HFFc6 (cell line): ENCODE measurements at places on chromosomes 4 and X.
A peak's percentile ranks its signal among the peaks of the same experiment; 100 is the strongest.

DNA sequence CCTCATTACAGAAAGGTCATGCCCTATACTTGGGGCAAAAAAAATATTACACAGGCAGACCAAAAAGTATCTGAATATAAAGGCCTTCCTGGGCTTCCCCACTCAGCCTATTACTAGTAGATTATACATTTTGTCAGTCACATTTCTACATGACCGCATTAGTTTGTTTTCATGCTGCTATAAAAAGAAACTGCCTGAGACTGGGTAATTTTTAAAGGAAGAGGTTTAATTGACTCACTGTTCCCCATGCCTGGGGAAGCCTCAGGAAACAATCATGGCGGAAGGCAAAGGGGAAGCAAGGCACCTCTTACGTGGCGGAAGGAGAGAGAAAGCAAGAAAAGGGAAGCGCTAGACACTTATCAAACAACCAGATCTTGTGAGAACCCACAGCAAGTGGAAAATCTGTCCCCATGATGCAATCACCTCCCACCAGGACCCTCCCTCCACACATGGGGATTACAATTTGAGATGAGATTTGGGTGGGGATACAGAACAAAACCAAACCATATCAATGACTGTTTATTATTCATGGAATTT lies 1312.0 kb downstream of the PCDH7 start:
- DNase-seq: no peak

- DNase-seq: no peak
Measured at GRCh38 chr4:22090661-22091351, 142.2 kb upstream of the KCNIP4 start.

DNA sequence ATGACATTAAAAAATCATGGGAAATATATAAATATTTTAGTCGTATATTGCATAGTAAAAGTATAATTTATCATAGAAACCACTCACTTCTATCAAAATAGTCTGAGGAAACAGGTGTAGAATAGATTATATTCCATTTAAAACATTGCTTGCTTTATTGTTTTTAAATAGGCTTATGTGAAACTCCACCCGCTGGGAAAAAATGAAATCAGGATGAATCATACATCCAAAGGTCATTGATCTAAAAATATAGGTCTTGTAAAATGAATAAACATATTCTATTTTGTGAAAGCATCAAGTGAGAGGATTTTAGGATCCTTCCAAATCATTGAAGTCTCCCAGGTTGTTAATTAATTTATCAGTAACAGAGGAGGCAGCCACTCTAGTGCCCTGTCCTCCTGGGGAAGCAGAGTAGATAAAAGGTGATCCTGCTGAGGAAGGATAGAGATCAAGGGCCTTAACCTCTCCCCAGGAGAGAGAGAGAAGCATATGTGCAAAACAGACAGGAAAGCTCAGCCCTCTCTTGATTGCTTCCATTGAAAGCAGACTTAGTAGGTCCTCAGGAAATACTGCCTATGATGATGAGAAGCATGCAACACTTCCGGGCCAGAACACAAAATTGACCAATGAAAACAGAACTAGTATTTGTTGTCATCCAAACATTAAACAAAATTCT lies 96.8 kb upstream of the MAP9 start:
- DNase-seq: no peak

DNA sequence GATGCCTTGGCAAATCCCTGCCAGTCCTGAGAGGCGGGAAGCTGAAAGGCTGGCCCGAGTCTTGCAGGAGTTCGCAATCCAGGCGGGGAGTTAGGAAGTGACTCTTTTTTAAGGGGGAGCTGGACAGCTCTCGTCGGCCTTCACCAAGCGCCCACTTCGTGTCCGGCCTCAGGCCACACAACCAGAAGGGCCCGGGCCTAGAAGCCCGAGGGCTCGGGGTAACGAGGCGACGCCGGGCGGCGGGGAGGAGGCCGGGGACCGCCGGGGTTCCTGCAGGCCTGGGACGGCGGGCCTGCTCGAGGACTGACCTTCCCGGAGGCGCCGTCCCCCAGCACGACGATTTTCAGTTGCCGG lies 395 bp downstream of the RAB28 start:
- DNase-seq: peak; percentile 79

- DNase-seq: peak; percentile 11
Measured at GRCh38 chr4:147318586-147318985, 162.3 kb upstream of the EDNRA start.

DNA sequence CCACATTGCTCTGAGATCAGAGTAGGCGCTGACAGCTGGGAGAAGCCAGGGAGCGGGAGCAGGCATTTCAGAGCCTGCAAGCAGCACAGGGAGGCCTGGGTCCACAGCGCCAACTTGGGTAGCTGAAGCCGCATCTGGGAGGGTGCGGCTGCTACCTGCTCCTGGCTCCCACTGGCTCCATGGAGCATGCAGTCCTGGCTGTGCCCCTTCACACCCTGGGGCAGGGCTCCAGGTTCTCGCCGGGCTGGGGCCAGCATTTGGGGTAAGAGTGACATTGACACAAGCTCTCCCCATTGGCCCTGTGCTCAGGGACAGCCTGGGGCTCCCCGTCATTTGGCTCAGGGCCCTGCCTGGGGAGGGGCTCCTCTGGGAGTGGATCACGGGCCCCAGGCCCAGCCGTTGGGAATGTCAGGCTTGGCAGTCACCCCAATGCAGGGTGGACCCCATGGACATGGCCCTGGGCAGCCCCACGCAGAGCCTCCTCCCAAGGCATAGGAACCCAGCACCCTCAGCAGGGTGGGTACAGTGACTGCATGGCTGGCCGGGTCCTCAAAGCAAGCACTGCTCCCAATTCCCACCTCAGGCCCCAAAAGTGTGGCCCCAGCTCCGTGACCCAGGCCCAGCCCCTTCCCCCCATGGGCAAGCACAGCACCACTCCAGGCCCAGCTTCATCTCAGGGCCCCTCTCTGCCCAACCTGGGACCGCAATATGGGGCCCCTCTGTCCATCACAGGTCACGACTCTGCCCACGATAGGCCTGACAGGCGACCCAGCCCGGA lies 82.4 kb downstream of the PRDM5 start:
- DNase-seq: no peak

- no peak for DNase-seq
Measured at GRCh38 chr4:92825791-92826190, 522.0 kb downstream of the GRID2 start.

GRCh38 chr4:173794662-173795061 lies 264.6 kb upstream of the HAND2 start:
- DNase-seq: peak; percentile 39
